ENCODE measurements at places on chromosomes 4 and X.

DNA sequence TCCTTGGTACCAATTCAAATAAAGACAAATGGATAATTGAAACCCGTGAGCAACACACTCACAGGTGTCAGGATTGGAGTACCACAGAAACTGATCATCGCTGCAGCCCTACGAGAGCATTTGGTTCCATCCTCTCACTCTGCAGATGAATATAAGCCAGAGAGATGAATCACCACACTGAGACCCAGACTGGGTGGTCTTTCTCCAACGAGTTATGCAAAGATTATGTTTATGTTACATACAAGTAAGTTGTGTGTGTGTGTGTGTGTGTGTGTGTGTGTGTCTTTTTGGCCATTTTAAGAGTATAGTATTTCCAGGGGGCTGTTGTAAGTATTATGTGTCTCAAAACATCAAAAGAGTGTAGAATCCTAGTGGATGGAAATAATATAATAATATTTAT, 329.5 kb upstream of the ZFP42 start:
- DNase-seq, result no peak

DNA sequence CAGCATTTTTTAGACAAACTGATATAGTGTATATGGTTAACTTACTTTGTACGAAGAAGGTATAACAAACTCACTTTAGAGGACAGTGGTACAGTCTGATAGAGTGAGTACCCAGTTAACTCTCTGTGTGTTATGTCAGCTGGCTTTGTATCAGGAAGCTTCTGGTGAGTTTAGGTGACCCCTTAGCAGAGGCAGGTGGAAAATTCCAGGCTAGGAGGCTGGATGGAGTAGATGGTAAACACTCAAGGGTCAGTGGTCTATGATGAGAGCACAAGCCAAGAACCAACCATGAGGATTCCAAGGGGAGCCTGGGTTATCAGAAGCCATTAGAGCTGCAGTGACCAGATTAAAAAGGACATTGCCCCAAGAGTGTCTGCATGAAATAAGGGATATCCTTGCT, 227.3 kb upstream of the CENPE start:
- no peak for DNase-seq

DNA sequence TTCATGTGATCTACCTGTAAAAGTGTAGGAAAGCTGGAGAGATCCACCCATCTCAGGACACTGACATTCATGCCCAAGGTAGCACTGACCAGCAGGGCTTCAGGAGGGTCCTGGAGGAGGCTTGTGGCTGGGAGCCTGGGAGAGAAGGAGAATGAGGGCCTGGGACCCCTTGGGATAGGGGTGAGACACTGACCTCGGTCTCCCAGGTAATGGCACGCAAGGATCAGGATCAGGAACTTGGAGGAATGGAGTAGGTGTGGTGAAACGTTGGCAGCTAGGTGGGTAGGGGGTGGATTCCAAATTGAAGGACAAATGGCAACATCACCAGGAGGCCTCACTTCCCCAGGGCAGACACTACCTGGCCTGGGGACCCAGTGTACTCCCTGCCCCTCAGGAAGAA, 12.4 kb upstream of the RGS12 start:
- no peak for DNase-seq

DNA sequence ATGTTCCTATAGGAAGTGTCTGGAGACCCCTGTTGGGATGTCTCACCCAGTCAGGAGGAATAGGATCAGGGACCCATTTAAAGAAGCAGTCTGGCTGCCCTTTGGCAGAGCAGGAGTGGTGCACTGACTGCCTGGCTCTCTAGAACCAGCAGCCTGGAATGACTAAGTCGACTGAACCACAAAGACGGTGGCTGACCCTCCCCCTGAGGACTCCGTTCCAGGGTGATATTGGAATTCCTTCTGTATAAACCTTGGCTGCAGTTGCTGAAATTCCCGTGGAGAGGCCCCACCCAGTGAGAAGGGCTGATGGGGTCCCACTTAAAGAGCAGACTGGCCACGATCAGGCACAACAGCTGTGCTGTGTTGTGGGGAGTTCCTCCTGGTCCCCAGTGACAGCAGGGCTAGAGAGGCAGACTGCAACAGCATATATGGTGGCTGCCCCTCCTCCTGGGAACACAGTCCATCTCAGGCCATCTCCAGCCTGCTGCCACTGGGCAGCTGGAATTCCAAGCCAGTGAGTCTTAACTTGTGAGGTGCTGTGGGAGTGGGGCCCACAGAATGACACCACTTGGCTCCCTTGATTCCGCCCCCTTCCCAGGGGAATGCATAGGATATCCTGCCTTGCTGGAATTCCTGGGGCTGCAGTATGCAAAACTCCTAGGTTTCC, 41.8 kb upstream of the RLIM start:
- no peak for DNase-seq

- no peak for DNase-seq
Observed at GRCh38 chr4:140635606-140636005, 66.8 kb upstream of the UCP1 start.

GRCh38 chr4:140743194-140743931, 12.8 kb downstream of the TBC1D9 start:
- peak; percentile 83 for DNase-seq

- peak; percentile 60 for DNase-seq
Observed at GRCh38 chrX:70030301-70030767, 19.4 kb downstream of the AWAT2 start.

DNA sequence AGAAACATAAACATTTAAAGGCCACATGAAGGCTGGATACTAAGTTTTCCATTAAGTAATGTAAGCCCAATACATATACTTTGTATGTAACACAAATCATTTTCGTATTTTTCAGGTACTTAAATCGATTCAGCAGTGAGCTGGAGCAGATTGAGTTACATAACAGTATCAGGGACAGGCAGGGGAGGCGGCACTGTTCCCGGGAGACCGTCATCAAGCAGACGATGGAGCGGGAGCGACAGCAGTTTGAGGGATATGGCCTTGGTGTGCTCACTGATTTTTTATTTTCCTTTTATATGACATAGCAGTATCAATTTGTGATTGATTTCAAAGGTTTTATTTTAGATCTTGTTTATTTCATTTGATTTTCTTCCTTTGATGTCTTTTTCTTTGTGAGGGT, 20.7 kb downstream of the TMA16 start:
- no peak for DNase-seq

DNA sequence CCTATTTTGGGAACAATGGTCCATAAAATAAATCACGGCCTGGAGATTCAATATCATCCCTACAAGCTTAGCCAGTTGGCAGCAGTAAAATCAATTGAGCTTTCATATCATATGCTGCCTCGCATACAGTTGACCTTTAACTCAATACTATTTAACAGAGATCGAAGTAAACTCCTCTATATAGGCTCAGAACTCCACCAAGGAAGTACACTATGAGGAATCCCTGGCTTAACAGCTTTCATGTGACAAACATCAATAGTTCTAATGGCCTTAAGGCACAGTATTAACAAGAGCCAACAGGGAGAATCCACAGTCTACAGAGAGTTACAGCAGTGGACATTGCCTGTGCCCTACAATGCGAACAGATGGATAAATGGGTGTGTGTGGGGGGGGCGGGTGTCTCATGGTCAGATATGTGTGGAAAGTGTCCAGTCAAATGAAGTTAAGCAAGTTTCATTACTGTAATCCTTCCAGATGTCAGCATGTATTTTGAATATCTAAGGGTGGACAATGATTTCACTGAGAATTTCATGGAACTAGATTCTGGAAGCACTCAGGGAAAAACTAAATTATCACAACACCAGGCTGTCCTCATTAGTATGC, 98.2 kb upstream of the FAM9B start:
- no peak for DNase-seq

GRCh38 chr4:535181-535923, 36.3 kb downstream of the PIGG start:
- DNase-seq, result no peak

DNA sequence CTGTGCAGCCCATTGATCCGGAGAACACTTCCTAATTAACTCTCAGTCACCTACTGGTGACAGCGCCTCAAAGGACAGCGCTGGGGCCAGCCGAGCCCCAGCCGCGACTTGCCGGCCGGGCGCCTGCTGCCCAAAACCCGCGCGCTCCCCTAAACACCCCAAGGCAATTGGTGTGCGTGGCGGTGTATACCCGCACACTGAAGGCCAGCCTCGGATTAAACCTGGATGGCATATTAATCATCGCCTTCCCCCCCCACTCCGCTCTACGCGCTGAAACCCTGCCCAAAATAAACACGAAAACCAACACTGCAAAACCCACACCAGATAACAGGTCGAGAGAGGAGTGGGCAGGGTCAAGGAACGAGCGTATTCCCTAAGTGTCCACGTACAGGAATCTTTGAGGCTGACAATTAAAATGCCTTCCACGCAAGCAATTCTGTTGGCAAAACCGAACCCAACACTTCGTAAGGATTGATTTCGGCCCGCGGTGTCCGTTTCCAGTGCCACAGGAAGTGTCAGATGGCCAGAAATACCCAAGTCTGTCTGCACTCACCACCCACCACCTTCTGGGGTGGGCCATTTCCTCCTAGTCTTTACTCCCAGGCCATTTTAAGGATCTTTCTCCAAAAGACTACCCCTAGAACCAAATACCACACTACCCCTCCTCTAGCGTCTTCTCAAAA, 2.7 kb downstream of the BCOR start:
- DNase-seq, result no peak

GRCh38 chrX:17597836-17598439, 139.4 kb upstream of the SCML1 start:
- DNase-seq, result no peak

GRCh38 chr4:116070283-116070682, 956.9 kb upstream of the NDST4 start:
- no peak for DNase-seq

DNA sequence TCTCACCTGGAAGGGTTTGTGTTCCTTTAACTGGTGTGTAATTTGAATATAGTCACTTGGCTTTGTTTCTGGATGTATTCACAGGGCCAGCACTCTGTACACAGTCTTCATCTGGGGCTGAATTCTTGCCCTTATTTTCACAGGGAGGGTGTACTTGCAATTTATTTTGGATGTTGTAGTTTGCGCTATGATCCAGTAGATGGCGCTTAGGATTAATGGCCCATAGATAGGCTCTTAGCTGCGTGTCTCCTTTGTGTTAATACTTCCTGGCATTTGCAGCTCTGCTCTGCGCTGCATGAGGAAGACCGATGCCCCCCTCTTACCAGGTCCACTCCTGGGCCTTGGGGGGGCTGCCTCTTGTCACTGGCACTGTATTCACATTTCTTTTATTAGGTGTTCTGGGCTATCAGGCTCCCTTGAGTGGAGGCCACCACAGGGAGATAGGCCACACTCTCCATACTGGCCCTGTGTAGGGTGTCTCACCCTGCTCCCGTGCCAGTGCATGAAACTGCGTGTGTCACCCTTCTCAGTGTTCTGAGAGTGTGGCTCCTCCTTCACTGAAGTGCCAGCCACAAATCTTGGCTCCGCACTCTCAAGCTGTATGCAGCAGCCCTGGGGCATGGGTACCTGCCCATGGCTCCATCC, 562.2 kb downstream of the ZIC3 start:
- peak; percentile 47 for DNase-seq

DNA sequence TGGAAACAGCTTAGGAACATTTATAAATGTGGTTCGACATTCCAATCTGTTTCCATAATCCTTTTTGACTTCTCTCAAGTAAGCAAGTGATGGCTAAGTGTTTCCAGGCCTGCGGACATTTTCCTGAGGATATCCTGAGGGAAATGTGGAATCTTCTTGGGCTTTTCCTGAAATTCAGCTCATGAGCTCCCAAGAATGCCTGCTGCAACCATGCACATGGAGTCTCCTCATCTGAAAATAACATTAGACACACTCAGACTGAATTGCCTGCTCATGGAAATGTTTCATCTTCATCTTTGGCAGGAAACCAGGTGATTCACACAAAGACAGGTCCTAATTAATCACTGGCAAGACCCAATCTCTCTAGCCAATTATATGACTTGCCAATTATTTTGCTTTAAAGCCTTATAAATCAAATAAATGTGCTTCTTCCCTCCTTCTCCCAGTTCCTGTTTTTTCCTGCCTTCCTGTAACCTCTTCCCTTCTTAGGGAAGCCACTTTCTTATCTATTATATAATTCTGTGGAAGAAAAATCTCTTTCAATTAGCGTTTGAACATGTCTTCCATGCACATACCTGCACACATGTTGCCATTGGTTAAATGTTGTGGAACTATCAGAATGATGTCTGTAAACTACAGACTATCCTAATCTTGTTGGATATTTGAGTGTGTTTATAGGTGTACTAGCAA, 104.6 kb upstream of the MXRA5 start:
- no peak for DNase-seq

- no peak for DNase-seq
Observed at GRCh38 chr4:30957706-30958105, 237.5 kb downstream of the PCDH7 start.

DNA sequence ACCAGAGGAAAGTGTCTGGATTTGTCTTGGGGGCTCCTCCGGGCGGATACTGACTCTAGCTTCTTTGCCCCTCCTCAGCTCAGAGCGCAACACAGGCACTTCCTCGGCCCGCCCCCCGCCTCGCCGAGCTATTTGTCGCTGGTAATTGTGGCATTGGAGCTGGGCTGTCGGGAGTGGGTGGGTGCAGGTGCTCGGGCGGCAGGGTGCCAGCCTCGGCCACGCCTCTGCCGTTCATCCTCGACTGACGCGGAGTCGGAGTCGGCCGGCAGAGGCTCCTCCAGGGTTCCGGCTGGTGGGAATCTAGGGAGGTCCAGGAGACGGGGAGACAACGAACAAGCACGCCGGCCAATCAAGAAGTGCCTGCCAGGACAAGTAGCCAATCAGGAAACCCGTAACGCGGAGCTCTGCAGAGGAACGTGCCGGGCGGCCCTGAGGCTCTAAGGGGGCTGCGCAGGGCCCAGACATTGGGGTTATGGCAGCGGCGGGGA, 3.9 kb upstream of the SYN1 start:
- no peak for DNase-seq

DNA sequence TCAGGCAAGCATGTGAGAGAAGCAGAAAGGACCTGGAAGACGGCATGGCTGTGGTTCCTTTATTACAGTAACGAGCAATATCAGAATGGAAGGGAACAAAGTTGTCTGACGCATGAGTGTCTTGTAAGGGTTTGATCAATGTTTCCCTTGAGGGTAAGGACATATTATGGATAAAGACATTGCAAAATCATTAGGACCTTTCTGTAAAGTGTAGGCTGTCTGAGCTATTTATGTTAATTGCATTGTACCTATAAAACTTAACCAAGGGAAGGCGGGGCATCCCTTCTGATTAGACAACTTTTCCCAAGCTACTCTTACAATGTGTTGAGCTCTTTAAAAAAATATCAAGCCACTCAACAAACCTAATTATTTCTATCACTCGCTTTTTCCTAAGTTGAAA, 112.2 kb upstream of the JADE1 start:
- DNase-seq, result no peak

Measured in NAMALWA (cell line).